ENCODE measurements at places on chromosomes 2 and 18. TPM values are rescaled to one million over a fixed set of nuclear protein-coding genes. Genes with fewer than 3 reads are reported as not detected.
A peak's percentile ranks its signal among the peaks of the same experiment; 100 is the strongest.

Gene CNRIP1
- 32.8 TPM for polyA plus RNA-seq

- peak; percentile 71 for DNase-seq
These were observed 44.0 kb downstream of the GNAL start for GRCh38 chr18:11733031-11733430.

- DNase-seq = no peak
These were observed 22.3 kb downstream of the RNF125 start for GRCh38 chr18:32040936-32041335.

DNA sequence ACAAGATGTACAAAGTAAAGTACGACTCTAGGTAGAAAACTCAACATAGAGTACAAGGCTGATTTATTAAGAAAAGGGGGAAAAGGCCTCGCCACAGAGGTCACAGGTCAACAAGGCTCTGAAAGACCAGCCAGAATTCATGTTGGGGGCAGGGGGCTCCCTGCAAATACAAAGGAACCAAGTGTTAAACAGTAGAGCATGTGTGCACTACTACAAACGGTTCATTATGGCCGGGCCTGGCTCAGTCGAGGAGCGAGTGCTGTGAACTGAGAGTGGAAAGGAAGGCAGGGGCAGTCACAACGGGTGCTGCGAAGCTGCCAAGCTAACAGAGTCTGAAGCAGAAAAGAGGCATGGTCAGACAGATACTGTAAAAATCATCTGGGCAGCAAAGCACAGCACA, 77.1 kb downstream of the MBOAT2 start:
- DNase-seq = no peak

- no peak for DNase-seq
These were observed 611 bp upstream of the ITSN2 start for GRCh38 chr2:24360963-24361330.

GRCh38 chr2:174180726-174181236, 67.6 kb downstream of the OLA1 start:
- DNase-seq = no peak

- no peak for DNase-seq
These were observed 99.9 kb downstream of the SPATS2L start for GRCh38 chr2:200406379-200406778.

Gene SERPINB10
- polyA plus RNA-seq = 0.84 TPM

Measured in muscle of arm (tissue), 14 donors.